Stimulated activated CD4-positive, alpha-beta T cell treated with anti-CD3 and anti-CD28 coated beads, TNF-alpha, amount 100 ng/mL, for 24 hours (primary cell): ENCODE measurements at places on chromosomes 2 and 18.

- no peak for DNase-seq
These were observed 753 bp downstream of the ITPRIPL1 start for GRCh38 chr2:96325884-96326255.

DNA sequence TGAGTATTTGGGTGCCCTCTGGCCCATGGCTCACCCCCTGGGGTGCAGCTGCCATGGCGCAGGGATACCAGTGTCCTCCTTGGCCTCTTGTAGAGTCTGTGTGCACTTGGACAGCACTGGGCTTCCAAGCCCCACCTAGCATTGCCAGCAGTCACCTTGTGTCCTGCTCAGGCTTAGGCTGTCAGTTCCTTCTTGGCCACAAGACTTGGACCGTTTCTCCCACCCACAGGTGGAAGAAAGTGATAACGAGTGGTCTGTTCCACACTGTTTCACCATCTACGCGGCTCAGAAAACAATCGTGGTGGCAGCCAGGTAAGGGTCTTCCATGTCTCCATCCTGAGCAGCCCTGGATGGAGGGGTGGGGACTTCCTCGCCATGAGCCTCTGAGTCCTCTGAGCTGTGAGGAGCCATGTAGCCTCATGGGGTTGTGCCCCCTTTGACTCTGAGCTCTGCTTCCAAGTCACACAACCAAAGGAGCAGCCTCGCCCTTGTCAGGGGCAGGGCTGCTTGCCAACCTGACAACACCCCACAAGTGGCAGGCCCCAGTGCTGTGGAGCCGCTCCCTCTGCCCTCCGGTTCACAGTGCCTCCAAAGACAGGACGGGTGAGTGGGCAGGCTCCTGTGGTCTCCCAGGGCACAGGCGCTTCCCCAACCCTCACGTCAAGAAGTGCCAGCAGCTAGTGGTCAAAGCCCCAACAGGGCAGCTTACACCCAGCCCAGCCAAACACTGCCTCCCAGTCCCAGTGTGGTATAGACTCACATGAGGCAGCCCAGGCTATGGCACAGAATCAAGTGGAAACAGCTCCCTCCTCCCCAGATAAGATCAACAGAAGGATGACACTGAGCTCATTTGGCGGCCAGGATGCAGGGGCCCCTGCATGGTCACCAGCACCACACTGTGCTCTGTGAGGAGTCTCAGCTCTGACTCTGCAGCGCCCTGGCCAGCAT, 18.4 kb downstream of the STK25 start:
- no peak for DNase-seq

GRCh38 chr2:12340164-12340563, 376.6 kb upstream of the TRIB2 start:
- no peak for DNase-seq

DNA sequence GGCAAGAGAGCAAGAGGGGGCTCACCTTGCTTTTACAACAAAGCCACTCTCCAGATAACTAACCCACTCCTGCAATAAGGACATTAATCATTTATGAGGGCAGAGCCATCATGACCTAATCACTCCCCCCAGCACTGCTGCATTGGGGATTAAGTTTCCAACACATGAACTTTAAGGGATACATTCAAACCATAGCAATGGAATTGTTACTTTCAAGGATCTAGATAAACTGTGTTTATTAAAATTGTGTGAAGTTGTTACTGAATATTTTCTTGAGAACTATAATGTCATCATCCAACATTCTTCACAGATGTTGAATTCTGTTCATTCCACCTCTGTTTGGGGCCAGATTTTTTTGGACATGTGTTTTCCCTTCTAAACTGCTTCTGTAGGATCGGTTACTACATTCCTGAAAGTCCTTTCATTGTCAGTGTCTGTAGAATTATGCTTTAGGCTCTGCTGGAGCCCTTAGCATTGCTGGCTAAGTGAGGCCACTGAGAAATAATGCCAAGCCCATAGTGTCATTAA, 50.4 kb downstream of the SPATS2L start:
- no peak for DNase-seq

DNA sequence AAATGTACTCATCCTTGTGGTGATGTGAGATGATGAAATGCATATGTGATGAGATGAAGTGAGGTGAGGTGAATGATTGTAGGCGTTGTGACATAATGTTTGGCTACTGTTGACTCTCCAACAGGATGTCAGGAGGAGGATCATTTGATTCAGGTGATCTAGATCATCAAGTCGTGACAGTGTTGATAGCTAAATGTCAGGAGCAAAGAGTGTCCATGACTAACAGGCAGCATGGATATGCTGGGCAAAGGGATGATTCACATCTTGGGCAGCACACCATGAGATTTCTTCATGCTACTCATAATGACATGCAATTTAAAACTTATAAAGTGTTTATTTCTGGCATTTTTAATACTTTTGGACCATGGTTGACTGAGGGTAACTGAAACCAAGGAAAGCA, 40.2 kb upstream of the UBXN4 start:
- no peak for DNase-seq

- no peak for DNase-seq
These were observed 2.3 kb upstream of the LPIN2 start for GRCh38 chr18:3015204-3015592.

DNA sequence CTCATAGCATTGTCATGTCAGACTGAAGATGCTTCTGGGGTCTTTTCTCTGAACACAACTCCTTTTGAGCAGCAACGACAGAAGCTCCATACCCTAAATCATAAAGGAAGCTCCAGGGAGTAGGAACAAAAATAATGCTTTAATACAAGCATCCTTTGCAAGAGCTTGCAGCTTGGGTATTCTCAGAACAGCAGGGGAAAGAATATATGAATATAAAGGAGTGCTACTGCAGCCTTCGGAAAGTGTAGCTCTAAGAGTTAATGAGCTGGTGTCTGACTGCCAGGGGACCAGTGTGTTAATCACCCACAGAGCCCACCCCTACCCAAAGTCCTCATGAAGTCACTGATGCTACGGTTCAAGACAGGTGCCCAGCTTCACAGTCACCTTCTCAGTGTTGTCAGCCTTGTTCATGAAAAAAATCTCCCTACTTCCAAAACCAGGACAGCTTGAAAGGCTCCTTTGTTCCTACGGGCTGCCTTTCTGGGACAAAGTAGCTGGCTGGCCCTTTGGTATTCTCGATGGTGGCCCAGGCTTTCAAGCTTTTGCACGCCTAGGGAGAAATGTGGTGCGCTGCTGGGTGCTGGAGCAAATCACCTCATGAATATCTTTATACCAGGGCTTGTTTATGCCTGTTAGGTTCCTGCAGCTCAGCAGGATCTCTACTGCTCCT, 259.7 kb downstream of the CMPK2 start:
- DNase-seq = no peak

DNA sequence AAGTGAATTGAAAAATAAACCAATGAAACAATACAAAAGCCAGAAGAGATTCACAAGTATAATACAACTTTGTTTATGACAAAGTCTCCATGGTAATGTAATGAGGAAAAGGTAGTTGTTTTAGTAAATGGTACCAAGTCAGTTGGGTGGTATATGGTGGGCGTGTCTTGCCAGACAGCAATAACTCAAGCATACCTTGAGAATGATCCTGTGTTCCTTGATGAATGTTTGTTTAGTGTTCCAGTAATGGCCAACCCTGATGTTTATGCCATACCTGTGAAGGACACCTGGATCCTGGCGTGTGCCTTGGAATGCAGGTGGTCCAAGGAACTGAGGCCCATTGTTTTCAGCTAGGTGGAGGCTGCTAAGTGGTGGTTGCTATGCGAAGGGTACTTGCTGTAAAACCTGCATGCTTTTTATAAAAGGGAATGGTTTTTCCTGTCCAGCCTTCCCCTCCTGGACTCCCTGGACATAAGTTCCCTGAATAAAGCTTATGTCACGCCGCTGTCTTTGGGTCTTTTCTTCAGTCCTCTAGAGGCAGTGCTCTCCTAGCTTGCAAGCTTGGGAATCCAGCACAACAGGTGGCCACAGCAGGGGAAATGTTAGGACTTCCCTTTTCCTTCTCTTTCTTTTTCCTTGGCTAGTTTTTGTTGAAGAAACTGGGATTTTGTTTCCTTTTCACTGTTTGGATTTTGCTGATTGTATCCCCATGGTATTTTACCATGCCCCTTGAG, 54.7 kb downstream of the MTA3 start:
- DNase-seq = no peak

DNA sequence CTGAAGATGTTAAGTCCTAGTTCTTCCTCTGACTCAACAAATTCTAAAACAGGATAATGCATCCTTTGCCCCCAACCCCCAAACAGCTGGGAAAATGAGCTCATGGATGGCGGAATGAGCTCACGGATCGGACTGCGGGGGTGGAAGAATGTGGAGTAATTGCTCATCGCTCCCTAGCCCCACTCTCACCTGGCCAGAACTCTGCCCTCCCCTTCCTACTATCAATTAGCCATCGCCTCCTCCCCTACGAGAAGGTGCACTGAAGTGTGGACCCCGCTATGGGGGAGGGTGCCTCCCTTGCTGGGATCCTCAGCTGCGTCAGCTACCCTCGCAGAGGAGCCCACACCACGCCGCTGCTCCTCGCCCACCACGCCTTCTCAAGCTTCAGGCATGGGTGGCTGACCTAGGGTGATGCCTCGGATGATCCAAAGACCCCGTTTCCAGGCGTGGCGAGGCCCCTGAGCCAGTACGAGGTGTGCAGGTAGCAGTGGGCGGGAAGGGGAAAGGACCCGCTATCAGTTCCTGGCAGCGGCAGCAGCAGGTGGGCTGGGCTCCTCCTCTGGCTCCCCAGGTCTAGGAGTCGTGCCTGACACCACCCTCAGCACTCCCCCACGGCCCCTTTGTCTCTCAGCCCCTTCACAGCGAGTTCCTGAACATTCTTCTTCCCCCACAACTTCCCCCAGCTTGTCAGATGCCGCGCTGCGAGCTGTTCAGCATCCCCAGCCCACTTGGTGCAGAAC, 82.1 kb upstream of the POMC start:
- DNase-seq = no peak

DNA sequence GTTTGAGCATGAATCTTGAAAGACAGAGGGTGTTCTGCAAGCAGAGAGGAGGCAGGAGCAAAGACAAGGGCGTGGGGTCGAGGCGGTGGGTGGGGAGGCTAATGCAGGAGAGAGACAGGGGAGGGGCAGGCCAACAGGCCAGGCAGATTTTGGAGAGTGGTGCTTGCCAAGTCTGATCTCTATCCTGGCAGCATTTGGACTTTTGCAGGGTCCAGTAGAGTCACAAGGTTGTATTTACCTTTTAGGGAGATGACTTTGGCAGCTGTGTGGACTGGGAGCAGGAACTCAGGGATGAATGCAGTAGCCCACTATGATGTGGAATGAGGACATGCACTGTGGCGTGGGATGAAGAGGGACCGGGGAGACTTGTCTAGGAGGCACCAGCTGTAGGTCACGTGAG, 15.7 kb upstream of the CEP192 start:
- no peak for DNase-seq

DNA sequence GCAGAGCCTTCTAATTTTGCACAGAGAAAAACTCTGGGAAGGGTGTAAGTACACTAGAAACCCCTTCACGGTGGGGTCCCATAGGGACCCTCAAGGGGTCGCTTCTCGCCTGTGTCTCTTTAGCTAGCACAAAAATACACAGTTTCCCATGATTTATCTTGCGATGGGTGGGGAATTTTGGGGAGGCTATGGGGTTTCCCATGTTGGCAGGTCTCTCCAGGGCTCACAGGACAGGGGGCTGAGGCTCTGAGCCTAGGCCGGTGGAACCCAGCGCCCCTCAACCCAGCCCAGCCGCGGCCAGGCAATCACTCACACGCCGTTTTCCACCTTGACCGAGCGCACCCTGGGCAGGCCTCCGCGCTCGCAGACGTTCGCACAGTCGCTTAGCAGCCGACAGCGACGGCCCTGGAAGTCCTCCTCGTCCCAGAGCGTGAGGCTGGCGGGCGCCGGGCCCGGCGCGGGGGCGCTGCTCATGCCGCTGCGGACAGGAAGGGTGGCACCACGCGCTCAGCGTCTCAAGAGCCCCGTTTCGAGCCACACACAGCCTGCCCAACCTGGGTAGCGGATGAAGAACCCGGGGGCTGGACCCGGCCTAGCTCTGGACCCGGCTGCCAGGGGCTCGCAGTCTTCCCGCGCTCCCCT, 398 bp downstream of the CRYBA2 start:
- no peak for DNase-seq
